Activated CD4-positive, alpha-beta T cell treated with anti-CD3 and anti-CD28 coated beads, Interleukin-2, amount 50 U/mL, for 24 hours (primary cell): ENCODE measurements at places on chromosomes 7 and 10.
A peak's percentile ranks its signal among the peaks of the same experiment; 100 is the strongest.

DNA sequence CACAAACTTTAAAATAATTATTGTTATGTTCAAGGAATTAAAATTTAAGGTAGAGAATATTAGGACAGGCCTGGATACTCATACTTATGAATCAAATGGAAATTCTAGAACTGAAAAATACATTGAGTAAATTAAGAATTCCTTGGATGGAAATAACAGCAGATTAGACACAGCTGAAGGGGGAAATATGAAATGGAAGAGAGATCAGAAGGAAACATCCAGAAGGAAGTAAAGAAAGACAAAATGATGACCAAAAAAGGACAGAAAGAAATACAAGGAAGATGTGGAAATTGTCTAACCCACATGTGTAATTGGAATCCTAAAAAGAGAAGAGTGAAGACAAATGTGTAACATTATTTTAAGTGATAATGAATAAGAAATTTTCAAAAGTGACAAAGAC is 128.9 kb downstream of the ATRNL1 start:
- no peak for DNase-seq

- no peak for DNase-seq
These were observed 216.2 kb downstream of the AUTS2 start for GRCh38 chr7:69814421-69814962.

DNA sequence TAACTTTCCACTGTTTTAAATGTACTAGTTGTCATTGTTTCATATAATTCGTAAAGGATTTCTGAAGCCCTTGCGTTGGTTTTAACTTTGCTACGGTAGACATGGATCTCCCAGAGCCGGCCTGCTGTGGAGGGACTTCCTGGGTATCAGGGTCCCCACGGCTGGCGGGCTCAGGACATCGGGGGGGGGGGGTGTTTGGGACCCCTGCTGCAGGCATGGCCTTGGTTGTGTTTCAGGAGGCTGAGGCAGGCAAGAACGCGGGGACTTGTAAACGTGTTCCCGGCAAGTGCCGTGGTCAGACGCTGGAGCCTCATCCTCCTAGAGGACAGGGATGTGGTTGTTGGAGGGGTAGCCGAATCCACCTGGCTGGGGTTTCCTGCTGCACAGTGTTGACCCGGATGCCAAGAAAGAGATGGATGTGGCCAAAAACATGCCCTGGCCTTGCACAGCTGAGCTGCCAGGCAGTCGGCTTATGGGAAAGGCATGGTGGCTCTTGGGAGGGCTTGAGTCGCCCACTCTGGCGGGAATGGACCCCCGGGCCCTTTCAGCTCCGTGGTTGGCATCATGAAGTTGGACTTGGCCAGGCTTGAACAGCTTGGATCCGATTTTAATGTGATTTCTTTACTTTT is 21.4 kb upstream of the CHST12 start:
- no peak for DNase-seq

- DNase-seq: no peak
These were observed 109.4 kb downstream of the EEPD1 start for GRCh38 chr7:36262309-36263094.

- no peak for DNase-seq
These were observed 105.8 kb downstream of the BMPER start for GRCh38 chr7:34011017-34011695.

DNA sequence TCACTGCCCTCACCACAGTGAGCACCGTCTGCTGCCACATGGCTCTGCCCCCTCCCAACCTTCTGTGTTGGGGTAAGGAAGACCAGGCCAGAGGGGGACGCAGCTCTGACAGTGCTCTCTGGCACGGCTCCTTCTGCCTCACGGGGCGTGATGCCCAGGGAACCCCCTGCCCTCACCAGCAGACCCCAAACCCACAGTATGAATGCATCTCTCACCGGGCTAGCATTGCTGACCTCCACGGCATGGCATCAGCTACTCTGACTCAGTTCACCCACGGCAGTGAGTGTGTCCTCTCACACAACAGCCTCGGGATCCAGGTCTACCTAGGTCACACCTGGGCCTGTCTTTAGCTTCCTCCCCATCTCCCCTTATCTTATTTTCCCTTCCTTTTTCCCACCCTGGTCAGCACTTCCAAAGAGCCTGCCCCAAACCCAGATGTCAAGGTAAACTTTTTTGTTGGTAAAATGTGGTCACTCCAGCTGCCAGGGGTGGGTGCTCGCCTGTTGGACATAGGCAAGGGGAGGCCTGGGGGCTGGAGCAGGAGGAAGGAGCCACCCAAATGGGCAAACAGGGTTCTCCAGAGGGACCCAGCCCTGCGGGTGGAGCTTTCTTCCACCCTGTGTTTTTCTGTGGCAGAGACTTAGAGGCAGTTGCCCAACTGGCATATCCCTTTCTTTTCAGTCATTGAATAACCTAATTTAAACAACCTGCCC is 4.4 kb downstream of the CALML3 start:
- DNase-seq: no peak

GRCh38 chr7:135459951-135460567 is 49.8 kb downstream of the CNOT4 start:
- no peak for DNase-seq

DNA sequence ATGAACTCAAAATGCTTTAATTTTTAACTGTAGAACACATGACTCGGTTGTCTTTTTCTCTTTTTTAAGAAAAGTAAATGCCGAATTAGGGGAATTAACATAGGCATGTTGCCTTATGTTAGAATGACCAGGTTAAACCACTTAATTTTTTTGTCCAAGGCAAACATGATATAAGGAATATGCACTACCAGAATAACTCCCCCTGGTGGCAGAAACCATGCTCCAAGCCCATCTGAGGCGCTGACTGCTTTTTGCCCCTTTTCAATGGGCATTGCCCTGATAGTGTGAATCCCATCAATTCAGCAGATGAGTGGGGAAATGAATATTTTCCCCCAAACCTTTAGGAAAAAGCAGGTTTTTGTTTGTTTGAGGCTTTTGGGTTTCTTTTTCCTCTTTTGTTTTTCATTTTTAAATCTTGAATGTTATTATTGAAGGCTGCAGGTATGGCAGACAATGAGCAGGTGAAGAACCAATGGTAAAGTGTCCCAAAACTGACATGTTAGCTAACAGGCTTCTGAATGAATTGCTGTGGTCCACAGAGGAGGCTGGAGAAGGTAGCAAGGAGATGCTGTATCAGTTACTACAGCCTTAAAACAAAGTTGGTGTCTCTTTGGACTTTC is 284.3 kb downstream of the SORCS3 start:
- DNase-seq: peak; percentile 4

GRCh38 chr7:93212881-93213280 is 13.4 kb downstream of the HEPACAM2 start:
- no peak for DNase-seq

DNA sequence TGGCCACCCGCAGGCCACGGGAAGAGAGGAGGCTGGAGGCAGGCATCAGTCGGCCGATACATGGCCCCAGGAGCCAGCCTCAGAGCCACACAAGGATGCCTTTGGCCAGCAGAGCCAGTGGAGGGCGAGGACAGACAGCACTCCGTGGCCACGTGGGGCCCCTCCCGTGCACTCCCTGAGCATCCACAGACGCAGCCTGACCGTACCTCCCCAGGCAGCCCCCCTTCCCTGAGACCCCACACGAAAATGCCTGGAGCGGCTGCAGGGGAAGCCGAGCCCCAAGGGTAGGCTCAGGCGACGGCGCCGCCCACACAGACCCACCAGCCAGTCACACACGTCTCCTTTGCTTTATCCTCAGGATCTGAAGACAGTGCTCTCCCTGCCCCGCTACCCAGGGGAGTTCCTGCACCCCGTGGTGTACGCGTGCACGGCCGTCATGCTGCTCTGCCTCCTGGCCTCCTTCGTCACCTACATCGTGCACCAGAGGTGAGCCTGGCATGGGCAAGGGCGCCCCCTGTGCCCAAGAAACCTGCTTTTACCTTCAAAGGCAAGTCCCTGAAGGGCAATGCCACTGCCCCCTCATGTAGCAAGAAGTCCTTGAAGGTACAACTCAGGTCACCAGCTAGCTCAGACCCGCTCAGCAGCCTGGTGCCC is 9.0 kb downstream of the ADGRA1 start:
- no peak for DNase-seq

DNA sequence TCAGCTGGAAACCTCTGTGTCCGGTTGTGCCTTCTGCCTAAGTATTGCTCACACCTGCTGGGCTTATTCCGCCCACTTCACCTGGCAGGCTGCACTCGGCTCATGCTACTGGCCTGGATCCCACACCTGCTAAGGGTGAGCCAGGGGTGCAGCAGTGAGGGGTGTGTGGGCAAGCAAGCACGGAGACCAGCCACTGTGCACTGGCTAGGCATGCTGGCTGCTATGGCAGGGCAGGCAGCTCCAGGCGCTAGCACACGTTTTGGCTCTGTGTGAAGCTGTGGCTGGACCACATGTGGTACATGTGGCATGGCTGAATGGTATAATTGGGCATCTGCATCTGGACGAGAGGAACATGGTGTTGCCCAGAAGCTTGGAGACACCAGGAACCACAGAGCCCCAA is 940.7 kb downstream of the NRG3 start:
- no peak for DNase-seq
